Activated CD4-positive, alpha-beta T cell treated with anti-CD3 and anti-CD28 coated beads for 48 hours (primary cell): ENCODE measurements at places on chromosomes 5 and 9.

- no peak for DNase-seq
Observed at GRCh38 chr5:173733021-173733420, 116.6 kb upstream of the BOD1 start.

DNA sequence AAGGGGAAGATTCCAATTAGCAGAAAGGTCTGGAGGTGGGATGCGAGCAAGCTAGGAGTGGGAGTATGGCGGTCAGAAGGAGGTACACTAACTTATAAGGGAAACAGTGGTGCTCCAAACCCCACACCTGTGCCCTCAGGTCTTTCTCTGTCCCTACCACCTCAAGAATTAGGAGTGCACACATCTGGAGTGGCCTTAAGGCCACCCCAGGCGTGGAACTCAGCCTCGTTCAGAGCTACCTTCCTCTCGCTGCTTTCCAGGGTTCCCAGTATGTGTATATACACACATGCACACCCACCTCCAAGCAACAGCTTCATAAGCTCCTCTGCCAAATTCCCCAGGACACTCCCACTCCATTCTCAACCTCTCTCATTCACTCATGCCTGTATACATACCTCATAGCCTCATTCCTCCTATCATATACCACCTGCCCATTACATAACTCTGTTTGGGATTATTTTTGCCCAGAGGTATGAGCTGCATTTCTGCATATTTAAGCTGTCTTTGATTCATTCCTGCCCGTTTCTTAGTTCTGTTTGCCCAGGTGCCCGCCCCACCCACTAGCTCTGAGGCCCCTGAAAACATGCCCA is 118.7 kb downstream of the PSD2 start:
- DNase-seq: no peak

DNA sequence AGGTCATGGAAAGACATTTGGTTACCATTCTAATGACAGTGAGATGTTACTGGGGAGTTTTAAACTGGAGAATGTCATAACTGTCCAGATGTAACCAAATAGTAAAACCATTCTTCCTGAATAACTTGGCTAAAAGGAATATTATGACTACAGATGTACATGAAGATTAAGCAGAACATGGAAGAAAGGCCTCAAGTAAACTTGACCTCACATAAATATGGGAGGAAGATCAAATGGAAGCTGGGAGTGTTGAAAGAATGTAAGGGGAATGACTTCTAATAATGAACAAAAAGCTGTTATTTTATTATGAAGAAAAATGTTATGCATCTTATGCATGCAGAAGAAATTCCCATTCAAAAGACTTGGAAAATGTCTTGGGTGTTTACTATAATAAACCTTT is 107.7 kb upstream of the CDKN2B start:
- DNase-seq: no peak

GRCh38 chr9:75132244-75132643 is 43.9 kb downstream of the OSTF1 start:
- DNase-seq: no peak

DNA sequence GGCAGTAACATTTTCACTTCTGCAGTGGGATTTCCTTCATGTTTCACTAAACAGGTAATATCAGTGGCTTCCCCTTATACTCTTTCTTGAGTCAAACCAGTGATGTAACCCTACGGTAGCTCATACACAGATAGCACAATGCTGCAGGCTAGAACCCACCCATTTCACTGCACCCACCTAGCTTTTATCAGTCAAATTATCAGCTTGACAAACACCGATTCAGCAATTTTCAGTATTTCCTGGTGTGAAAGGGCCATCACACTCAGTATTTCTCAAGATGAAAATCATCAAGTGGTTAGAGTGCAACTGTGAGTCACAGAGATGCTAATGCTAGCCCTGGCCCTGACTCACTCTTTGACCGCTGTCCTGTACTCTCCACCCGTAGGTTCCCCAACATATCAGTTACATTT is 242.3 kb upstream of the PTGER4 start:
- peak; percentile 60 for DNase-seq

DNA sequence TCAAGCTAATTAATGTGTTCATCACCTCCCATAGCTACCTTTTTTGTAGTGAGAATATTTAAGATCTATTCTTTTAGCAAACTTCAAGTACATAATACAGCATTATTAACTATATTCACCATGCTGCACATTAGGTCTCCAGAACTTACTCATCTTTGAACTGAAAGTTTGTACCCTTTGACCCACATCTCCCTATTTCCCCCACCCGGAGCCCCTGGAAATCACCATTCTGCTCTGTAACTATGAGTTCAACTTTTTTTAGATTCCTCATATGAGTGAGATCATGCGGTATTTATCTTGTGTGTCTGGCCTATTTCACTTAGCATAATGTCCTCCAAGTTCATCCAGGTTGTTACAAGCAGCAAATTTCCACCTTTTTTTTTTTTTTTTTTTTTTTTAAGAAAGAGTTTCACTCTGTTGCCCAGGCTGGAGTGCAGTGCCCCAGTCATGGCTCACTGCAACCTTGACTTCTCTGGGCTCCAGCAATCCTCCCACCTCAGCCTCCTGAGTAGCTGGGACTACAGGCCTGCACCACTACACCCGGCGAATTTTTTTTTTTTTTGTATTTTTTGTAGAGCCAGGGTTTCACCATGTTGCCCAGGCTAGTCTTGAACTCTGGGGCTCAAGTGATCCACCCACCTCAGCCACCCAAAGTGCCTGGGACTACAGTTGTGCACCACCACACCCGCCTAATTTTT is 100.4 kb upstream of the SAP30L start:
- no peak for DNase-seq

DNA sequence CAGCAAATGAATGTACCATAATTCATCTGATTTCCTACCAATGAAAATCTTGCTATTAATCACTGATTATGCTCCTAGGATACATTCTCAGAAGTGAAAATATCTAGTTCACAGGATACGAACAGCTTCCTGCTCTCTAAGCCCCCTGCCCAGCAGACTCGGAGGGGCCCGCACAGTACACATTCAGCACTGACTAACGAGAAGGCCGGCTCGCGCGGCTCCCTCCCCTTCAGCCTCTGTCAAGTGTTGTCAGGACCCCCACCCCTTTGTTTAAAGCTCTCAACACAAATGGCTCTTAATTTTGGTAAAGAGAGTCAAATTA is 82.0 kb downstream of the PRRT1B start:
- no peak for DNase-seq

- DNase-seq: no peak
Observed at GRCh38 chr9:16105168-16106020, 552.6 kb downstream of the CCDC171 start.

GRCh38 chr5:117594166-117594565 is 1019.5 kb upstream of the SEMA6A start:
- DNase-seq: no peak

- DNase-seq: no peak
Observed at GRCh38 chr5:78300464-78301045, 6.1 kb upstream of the AP3B1 start.

GRCh38 chr5:108681079-108681921 is 66.4 kb upstream of the FER start:
- no peak for DNase-seq

- peak; percentile 74 for DNase-seq
Observed at GRCh38 chr9:132169672-132170392, 8.0 kb downstream of the NTNG2 start.

- no peak for DNase-seq
Observed at GRCh38 chr5:56421246-56422075, 188.3 kb upstream of the ANKRD55 start.

DNA sequence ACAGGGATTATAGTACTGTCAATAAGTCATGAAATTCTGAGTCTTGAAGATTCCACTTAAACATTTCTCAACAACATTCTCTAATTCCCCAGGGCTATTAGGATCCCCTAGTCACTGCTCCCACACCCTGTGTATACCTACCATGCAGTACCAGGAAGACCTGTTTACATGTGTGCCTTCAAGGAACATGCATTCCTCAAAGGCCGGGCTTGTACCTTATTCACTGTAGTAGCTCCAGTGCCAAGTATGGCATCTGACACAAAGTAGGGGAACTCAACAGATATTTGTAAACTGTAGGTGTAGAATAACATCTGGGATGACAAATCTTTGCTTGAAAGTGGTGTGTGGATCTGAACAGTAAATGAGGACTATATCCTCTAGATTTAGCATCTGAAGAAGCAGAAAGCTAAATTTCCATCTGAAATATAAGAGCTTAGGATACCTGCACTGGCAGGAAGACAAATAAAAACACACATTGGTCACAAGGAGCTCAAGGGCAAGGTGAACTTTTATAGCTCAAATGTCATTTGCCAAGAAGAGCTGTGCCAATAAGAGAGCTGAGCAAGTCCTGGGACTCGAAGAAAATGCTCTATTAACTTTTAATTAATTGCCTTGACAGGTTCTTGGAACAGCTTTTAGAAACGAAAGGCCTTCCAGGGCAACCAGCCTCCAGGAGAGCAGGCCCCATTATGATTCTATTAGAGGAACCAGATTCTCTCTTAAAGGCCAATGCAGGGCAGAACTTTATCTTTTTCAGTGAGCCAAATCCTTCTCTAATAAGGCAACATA is 52.3 kb upstream of the MYOT start:
- no peak for DNase-seq
